ENCODE measurements at places on chromosomes 2 and 18.
A peak's percentile ranks its signal among the peaks of the same experiment; 100 is the strongest.

DNA sequence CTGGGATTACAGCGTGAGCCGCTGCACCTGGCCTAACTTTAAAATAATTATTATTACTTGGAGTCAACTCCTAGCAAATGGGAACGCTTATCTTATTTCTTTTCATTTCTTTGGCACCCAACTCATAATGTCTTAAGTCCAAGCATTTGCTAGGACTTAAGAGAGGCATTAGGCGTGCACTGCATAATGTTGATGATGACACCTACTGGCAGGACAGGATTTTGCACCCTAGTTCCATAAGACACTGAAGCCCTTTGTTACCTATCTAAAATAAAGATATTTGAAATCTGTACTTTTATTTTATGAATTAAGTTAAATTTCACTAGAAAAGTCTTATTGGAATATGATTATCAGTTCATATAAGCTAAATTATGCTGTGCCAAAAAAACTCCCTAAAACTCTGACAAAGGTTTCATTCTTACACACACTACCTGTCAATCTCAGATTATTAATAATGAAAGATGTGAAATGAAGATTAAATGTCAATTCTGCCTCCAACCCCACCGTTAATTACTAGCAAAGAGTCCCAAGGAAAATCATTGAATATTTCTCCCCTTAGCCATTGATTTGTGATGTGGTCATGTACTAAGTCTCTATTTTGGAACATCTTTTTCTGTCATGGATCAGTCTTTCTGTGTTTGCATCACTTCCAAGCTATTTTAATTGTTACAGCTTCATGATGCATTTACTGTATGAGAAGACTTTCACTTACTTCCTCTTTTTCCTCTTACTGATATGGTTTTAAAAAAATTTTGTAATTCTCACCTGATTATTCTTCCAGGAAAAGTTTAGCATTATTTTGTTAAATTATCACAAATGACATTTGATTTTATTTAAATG, 12.7 kb upstream of the CDH2 start:
- no peak for DNase-seq

DNA sequence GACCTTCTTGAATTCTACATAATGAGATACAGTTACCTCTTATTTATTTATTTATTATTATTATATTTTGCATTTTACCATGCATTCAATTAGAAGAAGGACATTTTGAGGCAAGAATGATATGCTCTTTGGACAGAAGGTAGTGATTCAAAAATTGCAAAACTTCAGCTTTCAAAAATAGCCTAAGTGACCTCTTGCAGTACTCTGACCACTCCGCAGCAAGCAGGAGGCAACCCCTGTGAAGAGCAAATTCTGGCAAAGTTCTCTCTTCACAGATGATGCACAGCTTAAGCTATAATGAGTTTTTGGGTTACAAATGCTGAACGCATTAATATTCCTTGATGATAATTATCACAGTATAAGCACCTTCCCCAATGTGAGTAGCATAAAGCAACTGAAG, 170.0 kb downstream of the ZNF521 start:
- no peak for DNase-seq

- no peak for DNase-seq
Observed at GRCh38 chr2:9100080-9100876, 96.8 kb upstream of the MBOAT2 start.

DNA sequence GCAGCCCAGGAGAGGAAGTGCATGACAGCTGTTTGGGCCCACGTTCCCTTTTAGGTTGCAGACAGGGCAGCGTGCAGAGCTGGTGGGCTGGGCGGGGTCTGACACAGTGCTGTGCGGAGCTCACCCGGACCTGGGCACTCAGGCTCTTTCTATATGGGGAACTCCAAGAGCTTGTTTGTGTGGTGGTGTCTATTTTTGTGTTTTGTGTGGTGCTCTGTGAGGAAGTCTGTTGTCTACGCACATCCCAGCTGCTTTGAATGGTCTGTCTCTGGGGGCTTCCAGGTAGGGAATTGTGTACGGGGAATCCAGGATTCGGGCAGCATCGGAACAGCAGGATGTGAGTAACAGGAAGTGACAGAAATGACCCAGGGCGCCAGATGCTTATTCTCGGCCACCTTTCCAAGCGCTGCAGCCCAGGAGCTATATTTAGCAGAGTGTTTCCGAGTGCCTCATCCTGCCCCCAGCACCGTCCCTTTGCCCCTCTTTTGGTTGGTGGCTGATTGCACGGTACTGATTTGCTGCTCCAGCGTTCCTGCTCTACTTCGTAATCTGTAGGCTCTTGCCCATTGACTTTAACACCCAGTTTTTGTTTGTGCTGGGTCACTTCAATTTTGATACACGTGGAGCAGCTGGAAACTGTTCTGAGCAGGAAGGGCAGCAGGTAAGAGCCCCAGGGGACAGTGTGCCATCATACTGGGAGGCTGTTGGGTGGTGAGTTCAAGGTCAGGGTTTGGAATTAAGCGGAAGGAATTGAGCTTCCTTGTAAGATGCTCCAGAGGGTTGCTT, 64.7 kb downstream of the DGKD start:
- no peak for DNase-seq

- DNase-seq: no peak
Observed at GRCh38 chr2:95056044-95056443, 30.5 kb downstream of the MAL start.

- DNase-seq: peak; percentile 96
Observed at GRCh38 chr2:96857667-96858372, at the start of gene ANKRD39. Gene ANKRD39 (minus strand): TSS chr2:96858016. CDS start chr2:96857987, 29 bp downstream.

GRCh38 chr2:10009811-10010781, 33.3 kb upstream of the KLF11 start:
- no peak for DNase-seq

DNA sequence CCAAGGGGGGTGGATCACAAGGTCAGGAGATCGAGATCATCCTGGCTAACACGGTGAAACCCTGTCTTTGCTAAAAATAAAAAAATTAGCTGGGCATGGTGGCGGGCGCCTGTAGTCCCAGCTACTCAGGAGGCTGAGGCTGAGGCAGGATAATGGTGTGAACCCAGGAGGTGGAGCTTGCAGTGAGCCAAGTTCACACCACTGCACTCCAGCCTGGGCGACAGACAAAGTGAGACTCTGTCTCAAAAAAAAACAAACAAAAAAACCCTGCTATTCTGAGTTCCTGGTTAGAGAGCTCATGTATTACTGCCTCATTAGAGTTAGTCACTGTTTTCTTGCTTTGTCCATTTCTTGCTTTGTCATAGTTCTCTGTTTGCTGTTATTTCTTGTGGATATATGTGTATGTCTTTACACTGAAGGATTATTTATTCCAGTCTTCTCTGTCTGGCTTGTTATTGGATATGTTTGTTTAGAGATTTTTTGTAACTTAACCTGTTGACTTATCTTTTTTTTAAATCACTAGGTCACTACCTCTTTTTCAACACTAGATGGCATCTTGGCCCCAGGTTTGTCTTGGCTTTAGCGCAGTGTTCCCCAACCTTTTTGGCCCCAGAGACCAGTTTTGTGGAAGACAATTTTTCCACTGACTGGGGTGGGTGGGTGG, 17.0 kb downstream of the TTLL4 start:
- no peak for DNase-seq

DNA sequence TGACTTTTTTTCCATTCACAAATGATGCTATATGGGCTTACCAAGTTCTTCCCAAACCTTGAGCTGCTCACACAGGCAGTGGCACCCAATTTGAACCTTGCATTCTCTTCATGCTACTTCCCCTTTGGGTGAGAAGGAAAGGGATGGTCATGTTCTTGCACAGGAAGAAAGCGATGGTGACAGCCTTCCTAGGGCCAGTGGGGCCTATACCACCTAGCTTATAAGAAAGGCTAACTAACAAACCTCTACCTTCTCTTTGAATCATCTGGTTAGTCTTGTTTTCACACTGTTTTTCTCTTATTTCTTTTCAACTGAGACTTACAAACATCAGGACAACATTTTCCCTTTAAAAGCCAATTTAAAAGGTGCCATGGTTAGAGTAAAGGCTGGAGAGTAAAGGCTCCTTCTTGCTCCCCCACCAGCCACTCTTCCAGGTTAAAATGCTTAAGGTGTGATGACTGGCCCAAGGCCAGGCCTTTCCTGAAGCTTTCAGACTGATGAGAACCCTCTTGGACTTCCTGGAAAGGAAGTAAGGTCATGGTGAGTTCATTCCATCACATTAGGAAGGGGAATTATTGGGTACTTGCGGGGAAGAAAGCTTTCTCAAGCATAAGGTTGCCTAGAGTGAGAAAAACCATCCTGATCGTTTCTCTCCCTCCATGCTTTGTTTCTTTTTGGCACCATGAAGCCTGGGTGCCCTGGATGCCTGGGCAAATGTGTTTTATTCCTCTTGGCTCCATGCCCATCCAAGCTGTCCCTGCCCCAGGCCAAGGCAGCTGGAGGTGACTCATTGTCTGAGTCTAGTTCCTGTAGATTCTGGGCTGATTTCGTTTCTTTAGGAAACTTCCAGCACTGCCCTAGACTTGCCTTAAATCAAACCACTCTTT, 41.4 kb upstream of the ITGB6 start:
- no peak for DNase-seq

DNA sequence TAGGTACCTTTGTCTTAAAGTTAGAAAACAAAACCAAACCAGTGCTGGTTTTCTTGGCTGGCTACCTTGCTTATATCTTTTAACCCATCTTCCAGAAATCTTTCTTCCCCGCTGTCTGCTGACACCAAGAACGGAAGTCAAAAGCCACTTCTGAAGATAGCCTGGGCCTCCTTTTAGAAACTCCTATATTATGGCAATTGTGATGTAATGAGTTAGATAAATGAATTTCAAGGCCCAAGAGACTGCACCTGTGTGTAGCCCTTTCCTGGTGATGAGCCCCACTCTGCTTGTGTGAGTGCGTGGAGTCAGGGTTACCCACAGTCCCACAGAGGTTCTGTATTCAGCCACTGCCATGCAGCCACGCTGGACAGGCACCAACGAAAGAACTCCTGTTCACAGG, 60.7 kb downstream of the ARMC9 start:
- DNase-seq: no peak

DNA sequence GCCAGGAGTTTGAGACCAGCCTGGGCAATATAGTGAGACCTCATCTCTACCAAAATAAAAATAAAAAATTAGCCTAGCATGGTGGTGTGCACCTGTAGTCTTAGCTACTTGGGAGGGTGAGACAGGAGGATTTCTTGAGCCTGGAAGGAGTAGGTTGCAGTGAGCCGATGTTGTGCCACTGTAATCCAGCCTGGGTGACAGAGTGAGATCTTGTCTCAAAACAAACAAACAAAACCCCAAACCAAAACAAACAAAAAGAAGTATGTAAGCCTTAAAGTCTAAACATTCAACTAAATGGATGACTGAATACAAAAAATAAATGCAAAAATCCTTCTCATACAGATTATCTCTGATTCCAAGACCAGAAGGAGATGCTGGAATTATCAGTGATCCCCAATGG, 58.6 kb downstream of the RAB31 start:
- DNase-seq: no peak

DNA sequence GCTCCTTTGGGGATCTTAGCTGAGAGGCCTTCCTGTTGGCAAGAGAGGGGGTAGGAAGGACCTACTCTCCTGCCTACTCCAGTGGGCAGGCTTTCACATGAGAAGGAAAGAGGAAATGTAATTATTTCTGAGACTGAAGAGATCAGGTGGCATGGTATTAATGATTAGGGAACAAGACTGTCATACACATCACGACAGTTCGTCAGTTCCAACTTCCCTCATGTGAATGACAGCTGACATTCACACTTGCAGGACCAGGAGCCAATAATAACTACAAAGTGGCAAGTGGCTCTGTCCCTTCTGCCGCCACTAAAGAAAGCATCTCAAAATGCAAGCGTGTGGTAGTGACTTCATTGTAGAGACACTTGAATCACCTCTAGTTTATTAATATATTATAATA, 90.0 kb downstream of the ZCCHC2 start:
- no peak for DNase-seq

DNA sequence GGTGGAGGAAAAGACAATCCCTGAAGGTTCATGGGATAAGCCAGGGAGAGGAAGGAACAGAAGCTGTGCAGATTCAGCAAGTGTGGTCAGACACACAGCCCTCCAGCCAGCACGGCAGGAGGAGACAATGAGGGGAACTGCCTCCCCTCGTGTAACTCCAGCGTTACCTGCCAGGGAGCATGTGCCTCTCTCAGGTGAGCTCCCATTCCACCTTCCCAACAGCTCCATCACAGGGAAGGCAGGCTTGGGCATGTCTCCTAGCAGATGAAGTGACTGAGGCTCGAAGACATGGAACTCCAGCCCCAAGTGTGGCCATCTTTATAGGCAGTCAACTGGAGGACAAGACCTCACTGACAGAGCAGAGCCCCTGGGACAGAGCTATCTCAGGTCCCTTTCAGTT, 47.4 kb downstream of the ZBTB7C start:
- no peak for DNase-seq

GRCh38 chr18:22031611-22032010, 137.8 kb upstream of the GATA6 start:
- no peak for DNase-seq

DNA sequence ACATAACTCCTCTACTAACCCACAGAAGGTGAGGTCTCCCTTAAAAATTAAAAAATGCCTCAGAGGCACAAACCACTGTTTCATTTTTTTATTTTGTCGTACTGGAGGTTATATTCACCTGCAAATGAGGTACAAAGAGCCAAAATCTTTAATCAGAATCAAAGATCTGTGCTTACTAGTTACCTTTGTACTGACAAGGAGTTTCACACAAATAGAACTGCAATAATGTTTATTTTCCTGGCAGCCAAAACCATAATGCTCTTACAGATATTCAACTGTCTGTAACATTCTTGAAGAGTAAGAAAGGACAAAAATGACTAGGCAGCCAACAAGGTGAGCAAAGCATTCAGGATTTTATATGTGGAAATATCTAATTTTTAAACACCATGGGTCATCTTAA, 105.1 kb upstream of the NOL4 start:
- no peak for DNase-seq

DNA sequence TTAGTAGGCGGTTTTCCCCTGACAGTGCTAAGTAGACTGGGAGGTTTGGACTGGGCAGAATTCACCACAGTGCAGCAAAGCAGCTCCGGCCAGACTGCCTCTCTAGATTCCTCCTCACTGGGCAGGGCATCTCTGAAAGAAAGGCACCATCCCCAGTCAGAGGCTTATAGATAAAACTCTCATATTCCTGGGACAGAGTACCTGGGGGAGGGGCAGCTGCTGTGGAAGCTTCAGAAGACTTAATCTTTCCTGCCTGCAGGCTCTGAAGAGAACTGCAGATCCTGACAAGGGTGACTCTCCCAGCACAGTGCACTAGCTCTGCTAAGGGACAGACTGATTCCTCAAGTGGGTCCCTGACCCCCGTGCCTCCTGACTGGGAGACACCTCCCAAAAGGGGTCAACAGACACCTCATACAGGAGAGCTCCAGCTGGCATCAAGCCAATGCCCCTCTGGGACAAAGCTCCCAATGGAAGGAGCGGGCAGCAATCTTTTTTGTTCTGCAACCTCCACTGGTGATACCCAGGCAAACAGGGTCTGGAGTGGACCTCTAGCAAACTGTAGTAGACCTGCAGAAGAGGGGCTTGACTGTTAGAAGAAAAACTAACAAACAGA, 266.8 kb upstream of the CRIM1 start:
- DNase-seq: no peak

GRCh38 chr2:176633754-176634153, 364.5 kb downstream of the MTX2 start:
- no peak for DNase-seq

GRCh38 chr2:11234309-11234708, 79.0 kb downstream of the SLC66A3 start:
- DNase-seq: no peak

Data from stimulated activated CD4-positive, alpha-beta T cell treated with anti-CD3 and anti-CD28 coated beads, Interleukin-12 subunit alpha, Interleukin-12 subunit beta, amount 100 ng/mL, for 4 hours (primary cell).